Large intestine (tissue), 12 donors: ENCODE measurements at places on chromosomes 2 and 18. TPM values are rescaled to one million over a fixed set of nuclear protein-coding genes. Genes with fewer than 3 reads are reported as not detected.

GRCh38 chr18:8654503-8655451 is 45.5 kb downstream of the RAB12 start:
- H3K4me1 ChIP-seq, result no peaks in the 10 kb centered on the region
- no peaks in the 10 kb centered on the region for H3K27me3 ChIP-seq
- H3K36me3 ChIP-seq, result no peaks in the 10 kb centered on the region
- no peak overlapping the region for H3K4me3 ChIP-seq
- no peak for DNase-seq

DNA sequence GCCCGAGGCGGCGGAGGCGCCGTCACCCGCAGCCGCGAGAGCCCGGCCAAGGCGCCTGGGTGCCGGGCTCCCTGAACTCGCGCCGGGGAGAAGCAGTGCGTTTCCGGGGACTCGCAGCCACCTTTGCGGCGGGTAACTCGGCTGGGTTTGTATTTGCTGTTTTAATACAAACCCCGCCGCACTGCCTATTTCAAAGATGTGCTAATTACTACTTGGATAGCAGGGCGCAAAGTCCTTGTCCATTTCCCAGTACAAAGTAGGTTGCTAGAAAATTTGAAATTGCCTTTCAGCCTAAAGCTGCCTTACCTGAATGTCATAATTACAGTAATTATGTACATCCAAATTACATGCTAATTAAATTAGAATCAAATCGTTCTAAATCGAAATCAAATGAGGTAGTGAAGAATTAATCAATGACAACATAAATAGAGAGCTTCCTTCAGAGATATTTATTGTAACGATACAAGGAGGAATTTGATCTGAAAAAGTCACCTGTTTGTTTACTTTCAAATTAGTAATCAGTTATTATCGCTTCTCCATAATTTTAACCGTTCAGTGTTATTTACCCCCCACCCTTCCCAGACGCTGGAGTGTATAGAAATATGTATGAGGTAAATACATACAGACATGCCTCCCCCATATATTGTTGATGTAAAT is 8.1 kb downstream of the SP9 start:
- peaks cover 77% of the 10 kb centered on the region for H3K27me3 ChIP-seq
- H3K36me3 ChIP-seq, result peaks cover 3% of the 10 kb centered on the region
- no peak overlapping the region for H3K4me3 ChIP-seq
- peaks cover 9% of the 10 kb centered on the region for H3K4me1 ChIP-seq
- peak; percentile 41 for DNase-seq

- peaks cover 5% of the 10 kb centered on the region for H3K36me3 ChIP-seq
- no peak overlapping the region for H3K27ac ChIP-seq
- no peak for DNase-seq
- no peaks in the 10 kb centered on the region for H3K4me1 ChIP-seq
- no peaks in the 10 kb centered on the region for H3K27me3 ChIP-seq
- H3K4me3 ChIP-seq, result no peak overlapping the region
Measured at GRCh38 chr18:49276680-49277079, 183.8 kb downstream of the DYM start.

GRCh38 chr2:98547092-98547790 is 61.1 kb downstream of the COA5 start:
- no peaks in the 10 kb centered on the region for H3K4me1 ChIP-seq
- H3K4me3 ChIP-seq, result no peak overlapping the region
- H3K36me3 ChIP-seq, result peaks cover 52% of the 10 kb centered on the region
- no peak overlapping the region for H3K27ac ChIP-seq
- no peak for DNase-seq

- peaks cover 7% of the 10 kb centered on the region for H3K36me3 ChIP-seq
- H3K4me1 ChIP-seq, result no peaks in the 10 kb centered on the region
- H3K27ac ChIP-seq, result no peak overlapping the region
- H3K4me3 ChIP-seq, result no peak overlapping the region
- DNase-seq, result no peak
Measured at GRCh38 chr2:199273042-199273511, 184.7 kb downstream of the SATB2 start.

The LYG2 gene
- polyA plus RNA-seq, result 0.16 TPM

The CAPN14 gene
- polyA plus RNA-seq, result 0.13 TPM

The GPR39 gene
- polyA plus RNA-seq, result 9.5 TPM

The TMEM247 gene
- not detected for polyA plus RNA-seq

The CPS1 gene
- 657 TPM for polyA plus RNA-seq
